ENCODE measurements at places on chromosomes 1 and 21.

GRCh38 chr1:61244114-61244513 lies 161.8 kb downstream of the NFIA start:
- DNase-seq = no peak

- no peak for DNase-seq
Observed at GRCh38 chr1:206419250-206419649, 51.0 kb upstream of the IKBKE start.

DNA sequence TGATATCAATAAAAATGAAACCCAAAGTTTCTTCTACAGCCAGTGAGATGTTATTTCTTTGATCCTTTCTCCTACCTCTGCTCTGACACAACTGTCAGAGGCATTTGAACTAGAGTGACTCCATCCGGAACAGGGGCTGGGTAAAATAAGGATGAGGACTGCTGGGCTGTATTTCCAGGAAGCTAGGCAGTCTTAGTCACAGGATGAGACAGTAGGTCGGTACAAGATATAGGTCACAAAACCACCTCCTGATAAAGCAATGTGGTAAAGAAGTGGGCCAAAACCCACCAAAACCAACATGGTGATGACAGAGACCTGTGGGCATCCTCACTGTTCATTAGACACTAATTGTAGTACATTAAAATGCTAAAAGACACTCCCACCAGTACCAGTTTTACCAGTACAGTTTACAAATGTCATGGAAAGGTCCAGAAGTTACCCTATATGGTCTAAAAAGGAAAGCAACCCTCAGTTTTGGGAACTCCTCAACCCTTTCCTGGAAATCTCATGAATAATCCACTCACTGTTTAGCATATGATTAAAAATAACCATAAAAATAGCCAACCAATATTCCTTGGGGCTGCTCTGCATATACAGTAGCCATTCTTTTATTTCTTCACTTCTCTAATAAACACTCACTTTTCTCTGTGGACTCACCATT lies 96.7 kb downstream of the GABPA start:
- no peak for DNase-seq

GRCh38 chr1:156709031-156709430 lies 3.6 kb upstream of the CRABP2 start:
- DNase-seq = no peak

DNA sequence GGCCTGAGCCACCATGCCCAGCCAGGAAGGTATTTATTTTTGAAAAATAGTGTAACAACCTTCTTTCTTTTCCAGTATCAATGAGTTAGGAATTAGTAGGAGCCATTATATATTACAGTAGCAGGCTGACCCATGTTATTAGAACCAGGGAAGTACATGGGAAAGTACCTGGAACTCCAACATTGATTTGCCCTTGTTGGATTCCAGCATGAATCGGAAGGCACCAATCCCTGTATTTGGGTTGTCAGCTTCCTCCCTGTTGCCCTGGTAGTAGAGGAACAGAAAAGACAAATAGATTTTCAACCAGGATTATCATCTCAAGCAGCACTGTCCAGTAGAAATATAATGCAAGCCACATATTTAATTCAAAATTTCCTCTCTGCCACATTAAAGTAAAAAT lies 10.2 kb upstream of the RBM8A start:
- no peak for DNase-seq

DNA sequence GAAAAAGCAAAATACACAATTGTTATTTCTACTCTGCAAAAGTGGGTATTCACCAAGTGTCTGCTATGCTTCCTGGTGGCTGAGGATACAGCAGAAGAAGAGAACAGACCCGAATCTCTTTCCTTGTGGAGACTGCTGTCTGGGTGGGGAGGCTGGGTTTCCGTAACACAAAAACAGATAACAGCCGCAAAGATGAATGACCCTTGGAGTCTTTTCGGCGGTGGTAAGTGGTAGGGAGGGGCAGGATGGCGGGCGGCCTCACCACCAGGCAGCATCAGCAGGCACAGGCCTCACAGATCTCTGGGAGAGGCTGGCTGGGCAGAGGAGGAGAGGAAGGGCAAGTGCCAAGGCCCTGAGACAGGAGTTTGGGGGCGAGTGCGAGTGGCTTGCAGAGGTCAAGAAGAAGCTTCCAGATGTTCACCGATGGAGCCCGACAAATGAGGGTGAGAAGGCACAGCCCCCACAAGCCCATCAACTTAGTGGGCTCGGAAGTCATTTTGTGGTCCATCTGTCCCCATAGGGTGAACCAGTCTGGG lies 164.2 kb downstream of the RHOU start:
- DNase-seq = no peak

DNA sequence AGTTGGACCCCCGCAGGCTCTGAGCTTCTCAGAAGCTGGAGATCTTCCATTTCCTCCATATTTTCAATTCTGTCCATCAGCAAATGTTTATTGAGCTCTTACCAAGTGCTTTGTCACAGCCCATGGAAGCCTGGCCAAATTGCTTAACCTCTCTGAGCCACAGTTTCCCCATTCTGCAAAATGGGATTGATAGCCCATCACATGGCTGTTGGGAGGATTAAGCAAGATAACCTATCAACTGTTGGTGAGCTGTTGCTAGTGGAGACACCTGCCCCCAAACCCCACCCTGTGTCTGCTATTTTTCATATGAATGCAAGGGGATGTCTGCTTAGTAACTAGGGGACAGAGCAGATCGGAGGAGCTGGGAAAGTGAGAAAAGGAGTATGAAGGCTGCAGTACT lies 38.3 kb downstream of the CD34 start:
- DNase-seq = no peak

DNA sequence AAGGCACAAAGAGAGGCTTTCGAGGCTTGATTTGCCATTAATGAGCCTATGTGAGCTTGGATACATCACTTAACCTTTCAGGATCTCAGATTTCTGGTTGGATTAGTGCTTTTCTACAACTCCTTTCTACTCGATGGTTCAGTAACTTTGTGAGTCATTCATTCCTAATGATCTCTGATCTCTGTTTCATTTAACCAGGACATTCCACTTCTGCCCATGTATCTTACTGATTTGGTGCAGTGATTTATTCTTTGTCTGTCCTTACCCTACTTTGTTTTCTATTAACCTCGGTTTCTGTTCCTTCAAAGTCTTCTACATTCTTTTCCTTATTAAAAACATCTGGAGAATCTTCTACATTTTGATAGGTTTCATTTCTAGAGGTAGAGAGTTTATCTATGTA lies 94.6 kb upstream of the ZBTB18 start:
- no peak for DNase-seq

DNA sequence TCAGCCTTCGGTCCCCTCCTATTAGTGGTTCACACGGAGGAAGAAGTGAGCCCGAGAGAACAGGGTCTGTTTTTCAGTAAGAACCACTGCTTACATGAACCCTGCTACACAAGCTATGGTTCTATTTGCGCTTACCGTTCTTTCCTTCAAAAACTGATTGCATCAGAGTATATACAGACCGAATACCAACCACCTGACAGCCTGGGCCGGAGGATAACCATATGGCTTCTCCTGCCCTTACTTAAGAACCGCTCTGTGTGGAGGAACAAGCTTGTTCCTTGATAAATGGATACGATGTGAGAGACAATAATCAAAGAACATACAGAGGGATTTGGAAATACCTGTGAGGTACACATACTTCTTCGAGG lies 1.1 kb upstream of the KCNT2 start:
- no peak for DNase-seq

DNA sequence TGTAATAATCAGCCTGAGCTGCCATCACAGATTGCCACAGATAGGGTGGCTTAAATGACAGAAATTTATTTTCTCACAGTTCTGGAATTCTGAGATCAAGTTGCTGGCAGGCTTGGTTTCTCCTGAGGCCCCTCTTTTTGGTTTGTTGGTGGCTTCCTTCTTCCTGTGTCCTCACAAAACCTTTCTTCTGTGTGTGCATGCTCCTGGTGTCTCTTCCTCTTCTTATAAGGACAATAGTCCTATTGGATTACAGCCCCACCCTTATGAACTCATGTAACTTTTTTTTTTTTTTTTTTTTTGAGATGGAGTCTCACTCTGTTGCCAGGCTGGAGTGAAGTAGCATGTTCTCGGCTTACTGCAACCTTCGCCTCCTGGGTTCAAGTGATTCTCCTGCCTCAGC lies 41.0 kb upstream of the F3 start:
- no peak for DNase-seq

DNA sequence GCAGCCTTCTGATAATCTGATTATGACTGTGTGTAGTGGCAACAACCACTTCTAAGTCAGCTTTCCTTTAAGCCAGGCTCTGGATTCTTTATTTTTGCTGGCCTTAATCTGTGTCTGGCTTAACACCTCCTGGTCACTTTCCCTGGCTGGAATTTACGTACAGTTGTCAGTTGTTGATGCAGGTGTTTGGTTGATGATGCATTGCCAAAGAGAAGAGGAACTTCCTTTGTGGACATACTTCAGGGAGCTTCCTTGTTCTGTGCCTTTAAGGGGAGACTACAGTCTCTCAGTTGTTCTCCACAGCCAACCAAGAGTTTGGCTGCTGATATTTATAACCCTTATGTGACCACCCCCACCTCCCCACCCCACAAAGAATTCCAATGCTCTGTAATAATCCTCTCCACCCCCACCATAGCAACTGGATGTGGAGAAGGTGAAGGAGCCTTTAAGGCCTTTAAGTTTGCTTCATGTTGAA lies 96.0 kb upstream of the BMP8A start:
- no peak for DNase-seq

GRCh38 chr21:36069713-36070583 lies at the start of gene CBR1:
Gene CBR1 (plus strand): TSS chr21:36070024. CDS start chr21:36070116, 92 bp downstream.
- peak; percentile 97 for DNase-seq

DNA sequence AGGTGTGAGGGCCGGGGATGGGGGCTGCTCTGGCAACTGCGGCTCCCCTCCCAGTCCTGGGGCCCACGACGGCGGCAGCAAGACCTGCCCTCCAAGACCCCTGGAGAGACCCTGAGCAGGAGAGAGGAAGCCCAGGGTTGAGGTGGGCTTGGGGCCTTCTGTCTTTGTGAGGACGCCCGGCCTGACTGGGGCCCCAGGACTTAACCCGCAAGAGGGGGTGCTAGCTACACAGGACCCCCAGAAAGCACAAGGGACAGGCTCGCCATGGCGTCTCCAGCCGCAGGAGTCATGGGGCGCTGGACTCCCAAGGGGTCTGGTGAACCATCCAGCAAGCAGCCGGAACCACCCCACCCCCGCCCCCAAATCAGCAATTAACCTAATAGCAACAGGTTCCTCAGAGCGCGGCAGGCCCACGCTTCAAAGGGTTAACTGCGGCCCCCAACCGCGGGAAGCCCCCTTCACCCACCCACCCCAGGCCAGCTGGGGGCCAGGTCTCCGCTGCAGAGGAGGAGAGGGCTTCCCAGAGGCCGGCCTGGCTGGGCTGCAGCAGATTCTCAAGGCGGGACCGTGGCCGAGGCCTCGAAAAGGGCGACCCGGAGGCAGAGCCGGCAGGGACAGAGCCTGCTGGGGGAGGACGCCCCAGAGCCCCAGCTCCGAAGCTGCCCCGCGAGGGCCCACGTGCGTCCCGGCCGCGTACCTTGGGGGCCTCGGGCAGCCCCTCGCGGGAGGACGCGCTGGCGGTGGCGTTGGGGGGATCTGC lies 525 bp downstream of the C1QTNF12 start:
- DNase-seq = no peak

DNA sequence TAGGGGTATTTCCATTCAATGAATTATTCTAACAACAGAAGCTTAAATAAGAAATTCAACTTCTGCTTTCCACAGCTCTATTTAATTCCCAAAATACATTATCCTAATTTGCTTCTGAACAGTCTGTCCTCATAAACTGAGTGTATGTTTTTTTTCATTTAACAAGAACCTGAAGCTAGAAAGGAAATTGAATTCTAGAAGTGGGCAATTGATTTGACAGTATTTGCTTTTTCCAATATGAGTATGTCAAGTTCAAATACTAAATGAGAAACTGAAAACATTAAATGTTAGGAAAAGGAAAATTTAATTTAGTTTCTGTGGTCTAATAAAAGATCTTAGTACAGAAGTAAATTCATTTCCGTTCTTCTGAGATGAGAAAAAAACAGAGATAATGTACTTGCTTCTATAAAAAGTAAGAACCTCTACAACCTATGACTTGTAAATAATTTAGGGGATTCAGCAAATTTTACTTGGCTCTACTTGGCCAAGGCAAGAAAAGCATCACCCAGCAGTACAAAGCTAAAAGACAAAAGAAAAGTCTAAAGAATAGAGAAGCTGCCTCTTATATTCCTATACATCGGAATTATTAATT lies 31.1 kb downstream of the RAB3GAP2 start:
- DNase-seq = no peak

DNA sequence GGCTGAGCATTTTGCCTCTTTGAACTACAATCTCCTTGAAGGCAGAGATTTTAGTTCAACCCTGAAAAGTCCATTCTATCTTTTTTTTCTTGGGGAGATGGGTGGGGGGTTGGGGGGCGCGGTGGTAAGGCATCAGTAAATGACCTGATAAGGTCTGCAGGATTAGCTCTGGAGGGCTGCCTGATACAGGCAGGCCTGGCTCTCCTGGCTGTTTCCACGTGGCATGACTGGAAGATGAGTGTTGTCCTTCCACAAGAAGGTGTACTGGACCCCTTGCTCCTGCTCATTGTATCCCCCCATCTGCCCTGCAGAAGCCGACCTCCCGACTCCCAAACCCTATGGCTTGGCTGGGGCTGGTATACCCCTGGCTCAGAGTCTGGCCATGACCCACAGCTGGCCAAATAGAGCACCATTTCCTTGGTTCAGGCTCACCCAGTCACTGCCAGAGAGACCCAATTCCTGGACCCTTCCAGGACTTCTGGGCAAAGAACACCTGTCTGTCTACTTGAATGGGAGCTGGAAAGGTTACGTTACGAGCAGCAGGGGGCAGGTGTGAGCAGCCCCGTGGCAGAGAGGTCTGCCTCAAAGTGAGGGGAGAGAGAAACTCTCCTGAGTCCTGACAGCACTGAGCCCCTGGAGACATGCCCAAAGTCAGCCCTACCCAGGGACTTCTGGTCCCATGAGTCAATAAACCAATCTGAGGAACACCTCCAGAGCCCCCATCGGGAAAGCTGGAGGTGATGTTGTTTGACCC lies 17.0 kb downstream of the DHRS3 start:
- no peak for DNase-seq

DNA sequence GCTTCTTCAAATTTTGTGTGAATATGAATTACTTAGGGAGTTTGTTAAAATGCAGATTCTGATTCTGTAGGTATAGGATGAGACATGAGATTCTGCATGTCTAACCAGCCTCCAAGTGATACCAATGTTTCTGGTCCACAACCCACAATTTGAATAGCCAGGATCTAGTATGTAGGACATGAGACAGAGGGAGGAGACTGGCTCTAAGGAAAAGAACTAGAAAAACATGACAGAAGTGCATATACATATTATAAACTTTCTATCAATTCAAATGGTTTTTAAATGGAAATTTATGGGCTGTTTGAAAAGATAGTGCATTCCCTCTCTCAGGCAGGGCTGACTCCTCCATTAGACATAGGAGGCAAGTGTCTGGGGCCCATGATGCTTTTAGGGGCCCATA lies 33.9 kb upstream of the NPL start:
- DNase-seq = no peak

GRCh38 chr1:82108843-82109242 lies 308.1 kb downstream of the ADGRL2 start:
- DNase-seq = no peak
